ENCODE measurements at places on chromosomes 11 and 22.

DNA sequence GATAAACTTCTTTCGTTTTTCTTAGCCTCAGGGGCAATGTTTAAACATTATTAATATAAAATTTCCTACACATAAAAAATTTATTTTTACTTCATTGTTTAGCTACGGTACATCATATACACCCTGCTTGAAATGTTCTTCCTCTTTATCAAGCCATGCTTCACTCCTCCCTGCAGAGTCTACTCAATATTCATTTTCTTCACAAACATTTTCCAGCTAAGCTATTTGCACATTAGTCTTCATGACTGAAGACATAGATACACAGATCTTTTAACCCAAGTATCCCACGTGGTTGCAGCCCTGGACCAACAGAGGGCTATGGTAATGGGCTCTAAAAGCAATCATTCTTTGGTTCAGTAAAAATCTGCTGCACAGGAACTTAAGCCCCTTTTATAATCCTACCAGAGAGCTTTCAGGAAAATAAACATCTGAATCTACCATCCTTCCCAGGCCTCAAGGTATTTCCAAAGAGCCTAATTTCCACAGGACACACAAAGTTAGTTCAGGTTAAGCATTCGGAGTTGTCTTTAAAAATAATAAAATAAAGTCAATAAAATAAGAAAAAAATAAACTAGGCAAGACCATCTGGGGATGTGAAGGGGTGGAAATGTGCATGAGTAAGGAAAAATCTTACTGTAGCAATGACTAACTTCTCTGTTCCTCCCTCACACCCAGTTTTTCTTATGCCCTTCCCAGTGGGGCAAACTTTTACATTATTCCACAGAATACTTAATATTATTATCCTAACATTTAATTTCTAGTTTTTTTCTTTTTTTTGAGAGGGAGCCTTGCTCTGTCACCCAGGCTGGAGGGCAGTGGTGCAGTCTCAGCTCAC, 21.6 kb upstream of the OR6X1 start:
- DNase-seq = no peak

DNA sequence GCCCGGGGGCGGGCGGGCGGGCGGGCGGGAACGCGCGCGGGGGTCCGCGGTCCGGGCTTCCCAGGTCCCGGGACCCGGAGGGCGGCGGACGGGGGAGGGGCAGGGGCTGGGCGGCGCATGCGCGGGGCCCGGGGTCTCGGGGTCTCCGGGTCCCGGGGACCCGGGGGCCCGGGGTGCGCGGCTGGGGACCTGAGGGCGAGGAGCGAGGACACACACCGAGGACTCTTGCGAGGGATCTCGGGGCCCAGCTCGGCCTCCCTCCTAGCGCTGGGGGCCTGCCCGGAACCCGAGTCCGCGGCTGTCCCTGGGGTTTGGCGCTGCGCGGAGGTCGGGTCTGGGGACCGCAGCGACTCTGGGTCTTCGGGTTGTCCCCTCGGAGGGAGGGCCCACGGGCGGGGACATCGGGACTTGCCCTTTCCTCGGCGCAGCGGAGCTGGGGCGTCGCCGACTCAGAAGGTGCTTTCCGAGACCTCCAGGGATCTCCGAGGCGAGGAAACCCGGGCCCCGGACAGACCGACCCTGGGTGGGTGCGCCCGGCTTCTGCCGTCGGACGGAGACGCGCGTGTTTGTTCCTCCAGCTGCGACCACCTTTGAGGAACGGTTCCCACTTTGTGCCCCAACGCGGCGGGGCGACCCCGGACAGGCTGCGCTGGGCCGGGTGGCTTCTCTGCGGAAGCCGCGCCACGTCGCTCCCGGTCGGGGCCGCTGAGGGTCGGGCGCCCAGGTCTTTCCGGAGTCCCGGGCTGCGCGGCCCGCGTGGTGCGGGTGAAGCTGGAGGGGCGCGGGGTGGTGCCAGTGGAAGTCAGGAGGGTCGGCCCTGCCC, 540 bp downstream of the PPARA start:
- no peak for DNase-seq

DNA sequence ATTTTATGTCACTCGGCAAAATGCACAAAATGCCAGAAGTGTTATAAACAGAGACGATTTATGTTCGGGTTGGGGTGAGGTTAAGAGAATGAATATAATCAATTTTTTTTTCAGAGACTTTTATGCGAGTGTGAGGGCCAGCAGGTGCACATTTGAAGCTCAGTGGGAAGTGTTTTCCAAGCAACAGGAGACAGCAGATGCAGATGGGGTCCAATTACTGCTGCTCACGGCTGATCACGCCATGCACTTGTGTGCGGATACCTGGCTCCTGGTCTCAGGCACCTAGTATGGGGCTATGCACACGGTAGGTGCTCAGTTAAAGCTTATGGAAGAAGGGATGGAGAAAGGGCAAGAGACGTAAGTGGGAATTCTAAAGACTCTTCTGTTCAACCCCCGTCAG, 249.1 kb downstream of the MIAT start:
- DNase-seq = no peak

GRCh38 chr11:2525166-2525861, 80.5 kb downstream of the KCNQ1 start:
- DNase-seq = no peak

DNA sequence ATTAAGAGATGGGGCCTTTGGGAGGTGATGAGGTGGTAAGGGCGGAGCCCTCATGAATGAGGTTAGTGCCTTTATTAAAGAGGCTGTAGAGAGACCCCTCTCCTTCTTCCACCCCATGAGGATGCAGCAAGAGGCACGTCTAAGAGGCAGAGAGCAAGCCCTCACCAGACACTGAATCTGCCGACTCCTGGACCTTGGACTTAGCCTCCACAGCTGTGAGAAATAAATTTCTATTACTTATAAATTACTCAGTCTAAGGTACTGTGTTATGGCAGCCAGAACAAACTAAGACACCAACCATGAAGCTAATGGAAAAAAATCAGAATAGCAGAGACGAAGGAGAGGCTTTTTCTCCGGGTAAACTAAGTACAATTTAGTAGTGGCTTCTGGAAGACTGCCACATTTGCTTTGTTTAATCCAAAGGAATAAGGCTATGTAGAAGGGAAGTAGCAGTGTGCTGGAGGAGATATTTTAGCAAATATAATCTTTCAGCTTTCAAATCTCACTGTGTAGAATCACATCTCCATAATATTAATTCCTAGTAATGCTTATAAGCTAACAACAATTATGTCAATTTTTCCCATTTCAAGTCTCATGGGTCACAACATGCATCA, 12.3 kb upstream of the SIK2 start:
- no peak for DNase-seq

DNA sequence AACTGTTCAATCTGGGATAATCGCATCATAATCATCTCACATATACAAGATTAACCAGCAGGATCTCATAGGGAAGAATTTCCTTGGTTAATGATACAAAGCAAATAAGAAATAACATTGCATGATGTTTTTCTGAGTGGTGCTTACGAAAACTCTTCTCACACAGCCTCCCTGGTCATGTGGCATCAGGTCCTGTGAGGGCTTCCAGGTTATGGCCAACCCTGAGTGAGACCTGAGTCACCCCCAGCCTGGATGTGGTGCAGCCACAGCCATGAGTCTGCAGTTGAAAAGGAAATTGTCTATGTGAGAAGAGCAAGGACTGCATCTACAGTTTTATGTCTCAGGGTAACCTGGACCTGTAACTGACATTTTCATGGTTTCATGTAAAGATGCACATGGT, 90.5 kb upstream of the XKR3 start:
- no peak for DNase-seq

DNA sequence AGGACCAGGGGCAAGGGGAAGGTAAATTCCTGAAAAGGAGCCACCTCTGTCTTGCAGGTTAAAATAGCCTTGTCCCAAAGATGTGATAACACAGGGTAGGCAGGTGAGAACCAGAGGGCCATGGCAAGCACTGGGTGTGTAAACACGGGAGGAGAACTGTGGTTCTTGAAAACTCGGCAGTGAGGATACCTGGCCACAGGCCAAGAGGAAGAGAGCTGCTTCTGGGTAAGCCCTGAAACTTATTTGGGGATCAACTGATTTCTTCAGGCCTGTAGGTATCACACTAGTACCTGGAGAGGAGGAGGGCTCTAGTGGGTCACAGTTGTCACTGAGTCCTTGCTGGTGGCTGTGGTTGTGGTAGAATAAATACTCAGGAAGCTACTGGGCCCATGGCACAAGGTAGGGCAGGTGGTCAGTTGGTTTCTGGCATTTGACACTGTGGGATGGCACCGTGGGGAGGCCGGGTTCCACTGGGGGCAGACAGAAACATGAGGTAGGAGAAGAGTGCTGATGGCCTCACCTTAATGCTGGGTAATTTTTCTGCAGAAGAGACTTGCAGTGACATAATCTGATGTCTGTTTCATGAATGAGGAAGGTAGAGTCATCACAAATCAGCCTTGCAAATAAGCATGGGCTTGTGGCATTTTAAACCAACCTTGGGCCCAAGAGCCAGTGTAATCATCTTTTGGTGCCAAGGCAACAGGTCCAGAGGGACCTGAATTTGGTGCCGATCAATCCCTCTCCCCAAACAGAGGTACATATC, 22.0 kb downstream of the AMPD3 start:
- DNase-seq = no peak

DNA sequence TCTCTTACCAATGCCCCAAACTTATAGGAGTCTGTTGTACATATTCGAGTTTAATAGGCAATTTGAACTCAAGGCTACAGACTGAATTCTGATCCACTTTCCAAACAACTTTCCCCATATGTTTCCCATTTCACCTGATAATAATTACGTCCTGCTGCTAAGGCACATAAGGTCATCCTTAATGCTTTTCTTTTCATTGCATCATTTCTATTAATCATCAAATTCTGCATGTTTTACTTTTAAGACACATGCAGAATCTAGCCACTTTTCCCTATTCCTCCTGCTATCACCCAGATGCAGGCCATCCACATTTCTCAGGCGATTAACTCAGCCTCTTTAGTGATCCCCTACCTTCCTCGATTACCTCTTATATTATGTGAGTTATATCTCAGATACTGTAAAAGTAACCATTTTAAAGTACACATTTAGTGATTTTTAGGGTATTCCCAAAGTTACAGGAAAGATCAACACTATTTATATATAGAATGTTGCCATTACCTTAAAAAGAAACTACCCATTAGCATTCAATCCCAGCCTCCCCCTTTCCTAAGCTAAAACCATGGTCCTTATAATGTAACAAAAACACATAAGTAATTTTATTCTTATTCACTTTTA, 14.9 kb downstream of the XKR3 start:
- peak; percentile 27 for DNase-seq

DNA sequence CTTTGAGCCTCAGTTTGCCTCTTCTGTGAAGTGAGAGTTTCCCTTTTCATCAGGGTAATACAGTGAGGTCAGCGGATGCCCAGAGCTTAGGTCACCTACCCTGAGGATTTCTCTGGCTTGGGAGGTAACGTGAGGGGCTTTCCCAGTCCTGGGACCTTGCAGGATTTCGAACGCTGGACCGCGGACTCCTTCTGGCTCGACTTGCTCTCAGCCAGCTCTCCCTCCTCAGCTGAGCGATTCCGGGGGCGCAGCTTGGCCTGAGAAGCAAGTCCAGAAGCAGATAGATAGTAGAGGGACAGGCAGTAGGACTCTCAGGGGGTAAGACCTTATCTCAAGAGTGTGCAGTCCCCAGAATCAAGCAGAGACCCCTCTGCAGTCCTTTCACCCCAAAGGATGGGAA, 24.0 kb downstream of the TNKS1BP1 start:
- DNase-seq = no peak

- DNase-seq = no peak
These were observed 59.6 kb downstream of the LRRC32 start for GRCh38 chr11:76610871-76611475.

GRCh38 chr22:35850831-35851230, 133.2 kb downstream of the APOL5 start:
- DNase-seq = no peak

DNA sequence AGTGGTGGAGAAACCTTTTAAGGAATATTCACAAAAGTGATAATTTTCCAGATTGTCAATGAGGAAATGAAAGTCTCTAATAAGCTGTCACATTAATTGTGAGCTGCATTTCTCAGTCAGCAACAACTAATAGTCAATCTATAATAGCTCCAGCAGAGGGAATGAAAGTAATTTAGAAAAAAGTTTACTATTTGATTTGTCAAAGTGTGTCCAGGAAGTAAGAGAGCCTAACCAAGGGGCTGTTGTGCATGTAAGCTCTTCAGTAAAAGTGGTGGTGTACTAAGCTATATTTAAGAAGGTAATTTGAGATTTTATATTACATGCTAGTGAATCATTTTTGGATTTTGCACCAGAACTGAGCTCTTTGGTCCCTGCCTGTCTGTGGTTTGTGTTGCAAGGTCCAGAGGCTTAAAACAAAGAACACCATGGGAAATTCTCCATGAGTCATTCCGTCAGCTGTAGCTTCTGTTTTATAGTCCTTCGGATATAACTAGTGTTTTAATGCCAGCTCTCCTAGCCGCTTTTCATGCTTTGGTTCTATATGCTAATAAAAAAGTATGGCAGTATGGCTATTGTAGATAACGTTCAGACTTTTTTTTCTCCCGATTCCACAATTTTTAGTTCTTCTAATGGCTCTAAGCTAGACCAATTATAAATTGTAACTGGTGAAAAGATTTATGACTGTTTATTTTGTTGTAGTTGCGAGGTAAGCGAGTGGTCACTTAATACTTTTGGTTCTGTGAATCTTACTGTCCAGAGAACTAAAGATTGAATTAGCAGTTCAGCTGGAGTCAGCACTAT, 64.6 kb downstream of the ARHGEF12 start:
- peak; percentile 93 for DNase-seq

GRCh38 chr11:131146827-131147490, 223.5 kb upstream of the NTM start:
- DNase-seq = no peak

GRCh38 chr11:20762980-20763379, 93.6 kb downstream of the NELL1 start:
- DNase-seq = no peak

DNA sequence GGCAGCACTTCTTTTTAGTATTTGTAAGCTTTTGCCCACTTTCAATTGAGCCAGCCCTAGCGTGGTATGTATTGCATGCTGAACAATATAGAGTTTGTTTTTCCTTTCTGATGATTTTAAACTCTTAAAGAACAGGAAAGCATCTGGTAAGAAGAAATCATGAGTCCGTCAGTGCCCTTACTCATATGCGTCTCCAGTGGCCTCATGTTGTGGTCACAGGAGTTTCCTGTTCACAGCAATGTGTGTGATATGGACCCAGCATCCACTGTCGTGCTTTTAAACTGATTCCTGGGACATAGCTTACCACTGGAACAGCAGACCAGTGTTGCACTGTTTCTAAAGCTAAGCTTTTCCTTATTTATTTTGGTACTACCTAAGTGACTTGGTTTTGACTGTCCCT, 40.1 kb downstream of the BID start:
- peak; percentile 24 for DNase-seq

DNA sequence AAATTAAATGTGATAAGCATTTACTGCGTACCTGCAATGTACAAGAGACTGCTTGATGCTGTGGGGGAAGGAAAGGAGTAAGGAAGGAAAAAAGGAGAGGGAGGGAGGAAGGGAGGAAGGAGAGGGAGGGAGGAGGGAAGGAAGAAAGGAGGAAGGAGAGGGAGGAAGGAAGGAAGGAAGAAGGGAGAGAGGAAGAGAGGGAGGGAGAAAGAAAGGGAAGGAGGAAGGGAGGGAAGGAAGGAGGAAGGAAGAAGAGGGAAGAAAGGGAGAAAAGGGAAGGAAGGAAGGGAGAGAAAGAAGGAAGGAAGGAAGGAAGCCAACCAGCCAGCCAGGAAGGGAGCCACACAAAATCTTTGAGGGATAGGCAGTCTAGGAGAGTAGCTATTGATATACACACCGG, 44.0 kb upstream of the MYO18B start:
- no peak for DNase-seq

All from fibroblast of gingiva (primary cell).